ENCODE measurements at places on chromosomes 2 and 18.

DNA sequence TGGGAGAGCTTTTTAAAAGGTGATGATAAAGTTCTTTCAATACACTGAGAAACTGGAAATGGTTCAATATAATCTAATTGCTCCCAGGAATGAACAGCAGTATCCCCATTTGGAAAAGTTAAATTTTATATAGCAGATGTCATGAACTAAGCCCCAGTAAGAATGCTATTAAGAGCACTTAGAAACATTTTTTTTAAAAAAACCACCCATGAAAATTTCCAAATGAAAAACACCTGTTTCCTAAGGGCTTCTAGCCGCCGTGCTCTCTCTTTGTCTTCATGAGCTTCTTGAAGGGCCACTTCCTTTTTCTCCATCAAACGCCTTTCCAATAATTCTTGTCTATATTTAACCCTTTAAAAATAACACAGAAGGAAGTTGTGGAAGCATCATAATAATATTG, 77.0 kb downstream of the UPP2 start:
- DNase-seq = no peak

DNA sequence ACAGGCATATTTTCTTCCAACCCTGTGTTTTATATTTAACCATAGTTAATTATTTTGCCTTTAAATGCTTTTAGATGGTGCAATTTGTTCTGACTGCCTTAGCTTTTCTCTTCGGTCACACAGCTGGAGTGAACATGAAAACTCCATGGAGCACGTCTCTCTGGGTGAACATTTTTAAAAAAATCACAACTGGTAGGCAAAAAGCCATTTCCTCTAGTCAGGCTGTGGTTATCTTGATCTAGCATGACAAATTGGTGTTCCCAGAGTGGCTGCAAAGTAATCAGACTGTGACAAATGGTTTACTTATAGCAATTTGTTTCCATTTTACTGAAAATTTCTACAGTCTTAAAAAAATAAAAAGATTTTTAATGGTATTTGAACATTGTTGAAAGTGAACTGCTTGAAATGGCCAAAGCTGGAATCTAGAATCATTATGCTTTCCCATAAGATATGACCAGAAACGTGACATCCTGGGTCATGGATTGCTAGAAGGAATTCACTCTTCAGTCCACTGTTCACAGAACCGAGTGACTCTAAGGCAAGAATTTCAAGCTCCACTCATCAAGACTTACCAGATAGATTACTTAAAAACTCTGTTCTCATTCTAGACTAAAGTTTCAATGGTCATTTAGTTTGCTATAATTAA, 703.6 kb downstream of the CPS1 start:
- DNase-seq = no peak

- no peak for DNase-seq
These were observed 79.2 kb downstream of the HS1BP3 start for GRCh38 chr2:20571644-20572215.

GRCh38 chr18:45839414-45840395, 14.2 kb downstream of the SIGLEC15 start:
- DNase-seq = peak; percentile 18

GRCh38 chr2:29262681-29263260, 147.6 kb downstream of the CLIP4 start:
- no peak for DNase-seq

GRCh38 chr2:47026748-47027534, 111.3 kb upstream of the MCFD2 start:
- DNase-seq = peak; percentile 42

DNA sequence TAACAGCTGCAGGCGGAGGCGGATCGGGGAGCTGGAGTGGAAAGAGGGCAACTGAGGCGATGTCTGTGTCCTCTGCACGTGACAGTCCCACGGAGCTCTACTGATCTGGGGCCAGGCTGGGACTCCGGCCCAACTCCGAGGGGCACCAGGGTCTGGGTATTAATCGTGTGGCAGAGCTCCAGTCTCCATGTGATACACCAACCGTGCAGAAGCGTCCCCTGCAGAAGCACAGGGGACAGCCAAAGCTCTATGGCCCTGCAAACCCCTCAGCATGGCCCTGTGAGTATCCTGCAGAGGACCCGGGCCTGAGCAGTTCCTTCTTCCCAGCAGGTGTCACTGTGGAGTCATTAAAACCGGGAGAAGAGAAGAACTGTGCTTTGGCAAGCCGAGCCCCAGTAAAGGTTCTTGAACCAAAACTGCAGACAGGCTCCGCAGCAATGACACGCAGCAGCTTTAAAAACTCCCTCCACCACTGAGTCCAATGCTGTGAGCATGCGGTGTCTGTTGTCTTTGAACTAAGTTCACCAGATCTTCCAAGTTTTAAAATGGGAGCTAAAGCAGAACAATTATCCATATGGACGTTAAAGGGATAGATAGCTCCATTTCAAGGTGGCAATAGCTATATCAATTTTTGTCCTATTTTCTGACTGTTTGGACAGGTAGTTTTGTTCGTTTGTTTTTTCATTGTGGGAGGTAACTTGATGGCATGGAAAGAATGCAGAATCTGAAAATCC, 79.4 kb downstream of the TMEM182 start:
- DNase-seq = peak; percentile 38

GRCh38 chr2:36964496-36965058, 1.8 kb downstream of the STRN start:
- DNase-seq = no peak

DNA sequence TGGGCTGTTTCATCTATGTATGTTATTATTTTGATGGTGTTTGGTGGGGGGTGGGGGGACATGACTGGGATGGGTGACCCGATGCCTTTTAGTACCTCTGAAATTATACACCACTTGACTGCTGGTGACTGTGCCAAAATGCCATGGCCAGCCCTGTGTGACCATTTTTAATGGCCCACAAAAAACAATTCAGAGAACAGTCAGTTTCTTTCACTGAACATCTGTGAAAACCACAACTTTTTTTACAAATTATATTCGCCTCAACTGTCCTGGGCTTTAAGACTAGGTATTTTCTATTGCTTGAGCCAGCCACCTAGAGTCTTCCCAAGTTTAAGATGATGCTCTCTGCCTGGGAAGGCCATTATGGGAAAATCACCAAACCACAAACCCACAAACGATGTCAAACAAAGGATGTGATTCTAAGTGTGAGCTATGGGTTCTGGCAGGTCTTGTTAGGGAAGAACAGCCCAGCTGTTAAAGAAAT, 33.9 kb downstream of the FN1 start:
- DNase-seq = no peak

DNA sequence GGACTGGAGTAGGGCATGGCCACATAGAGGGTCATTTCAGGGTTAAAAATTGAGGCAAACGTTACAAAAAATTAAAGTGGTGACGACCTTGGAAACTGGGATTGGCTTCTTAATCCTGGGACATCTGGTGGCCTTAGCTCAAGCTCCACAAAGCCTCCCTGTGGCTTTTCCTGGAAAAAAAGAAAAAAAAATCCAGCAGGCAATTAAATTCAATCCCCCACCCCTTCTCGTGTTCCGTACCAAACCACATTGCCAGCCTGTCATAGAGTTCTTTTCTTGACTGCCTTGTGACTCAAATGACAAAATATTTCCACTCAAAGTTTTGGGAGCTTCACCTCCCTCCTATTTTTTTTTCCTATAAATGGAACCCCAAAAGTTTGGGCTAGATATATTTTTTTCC, 195.6 kb downstream of the HRH4 start:
- peak; percentile 7 for DNase-seq

- DNase-seq = no peak
These were observed 106.4 kb downstream of the PID1 start for GRCh38 chr2:229164545-229165249.

GRCh38 chr2:105455488-105456003, 56.7 kb upstream of the FHL2 start:
- DNase-seq = no peak

DNA sequence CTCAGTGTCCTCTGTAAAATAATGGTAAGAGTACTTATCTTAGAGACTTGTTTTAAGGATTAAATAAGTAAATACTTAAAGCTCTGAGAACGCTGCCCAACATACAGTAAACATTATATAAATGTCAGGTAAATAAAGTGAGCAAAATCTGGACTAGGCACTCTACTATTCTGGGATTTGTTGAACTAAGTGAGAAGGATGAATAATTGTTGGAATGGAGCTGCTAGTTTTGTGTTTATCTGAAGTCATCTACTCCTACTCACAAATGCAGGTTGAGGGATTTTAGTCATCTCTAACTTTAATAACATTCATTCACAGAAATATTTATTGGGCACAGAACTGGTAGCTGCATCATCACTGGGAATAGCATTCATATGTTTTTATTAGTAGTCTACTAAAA, 103.4 kb downstream of the MEIS1 start:
- no peak for DNase-seq

GRCh38 chr2:150866431-150866830, 379.0 kb upstream of the RND3 start:
- no peak for DNase-seq

DNA sequence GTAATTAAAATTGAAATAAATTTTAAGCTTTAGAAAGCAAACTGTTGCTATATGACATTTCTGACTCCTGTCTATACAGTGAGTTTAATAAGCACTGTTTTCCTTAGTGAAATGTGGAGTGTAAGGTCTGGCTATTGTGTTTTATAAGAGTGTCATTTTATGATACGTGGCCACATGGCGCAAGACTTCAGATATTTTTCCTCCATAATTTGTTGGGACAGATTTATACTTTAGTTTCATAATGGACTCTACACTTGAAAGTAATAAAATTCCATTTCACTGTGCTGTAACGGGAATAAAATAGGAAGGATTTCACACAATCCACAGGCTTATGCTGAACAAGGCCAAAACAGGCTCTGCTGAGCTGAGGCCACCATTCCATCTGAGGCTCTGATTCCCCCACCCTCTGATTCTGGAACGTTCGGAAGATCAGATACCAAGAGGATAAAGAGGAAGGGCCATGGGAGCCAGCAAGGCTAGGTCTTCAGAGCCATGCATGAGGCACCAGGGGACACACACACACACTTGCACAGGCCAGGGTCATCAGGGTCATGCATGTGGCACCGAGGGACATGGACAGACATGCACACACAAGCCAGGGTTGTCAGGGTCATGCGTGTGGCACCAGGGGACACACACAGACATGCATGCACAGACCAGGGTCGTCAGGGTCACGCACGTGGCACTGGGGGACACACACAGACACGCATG, 35.6 kb downstream of the HDAC4 start:
- no peak for DNase-seq

DNA sequence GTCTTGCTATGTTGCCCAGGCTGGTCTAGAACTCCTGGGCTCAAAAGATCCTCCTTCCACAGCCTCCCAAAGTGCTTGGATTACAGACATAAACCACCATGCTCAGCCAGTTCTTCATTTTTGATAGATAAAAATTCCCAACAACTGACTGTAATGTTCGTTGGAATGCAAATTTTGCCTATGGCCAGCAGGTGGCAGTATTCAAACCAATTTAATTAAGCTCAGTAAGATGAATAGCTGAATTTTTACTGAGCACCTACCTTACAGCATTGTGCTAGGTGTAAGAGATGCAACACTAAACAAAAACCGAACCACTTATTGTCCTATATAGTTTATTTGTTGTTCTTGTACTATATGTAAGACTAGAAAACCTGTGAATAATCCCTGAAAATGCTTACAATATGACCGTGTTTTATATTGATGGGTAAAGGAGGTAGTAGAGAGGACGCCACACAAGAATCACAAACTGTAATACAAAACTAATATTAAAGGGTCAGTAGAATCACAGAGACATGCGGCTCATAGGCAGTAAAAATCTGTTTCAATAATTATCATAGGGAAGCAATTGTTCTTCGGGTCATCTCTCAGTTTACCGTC, 8.2 kb upstream of the TMEM182 start:
- DNase-seq = peak; percentile 66

DNA sequence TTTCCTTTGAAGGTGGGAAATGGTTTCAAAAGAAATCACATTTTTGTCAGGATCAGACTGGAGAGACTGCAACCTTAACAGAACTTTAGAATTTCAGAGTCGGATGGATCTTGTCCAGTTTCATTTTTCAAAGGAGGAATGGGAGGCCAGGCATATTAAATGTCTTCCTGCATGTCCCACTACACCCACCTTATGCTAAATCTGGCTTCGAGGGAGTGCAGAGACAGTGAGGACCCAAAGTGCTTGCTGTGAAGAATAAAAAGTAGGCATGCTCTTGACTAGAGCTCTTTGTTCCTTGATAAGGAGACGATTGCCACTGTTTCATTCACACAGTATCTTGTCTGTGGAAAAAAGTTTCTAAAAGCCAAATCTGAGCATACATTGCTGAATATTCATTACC, 197.6 kb downstream of the SLC4A3 start:
- no peak for DNase-seq

GRCh38 chr2:195520671-195521155, 136.3 kb upstream of the SLC39A10 start:
- no peak for DNase-seq

DNA sequence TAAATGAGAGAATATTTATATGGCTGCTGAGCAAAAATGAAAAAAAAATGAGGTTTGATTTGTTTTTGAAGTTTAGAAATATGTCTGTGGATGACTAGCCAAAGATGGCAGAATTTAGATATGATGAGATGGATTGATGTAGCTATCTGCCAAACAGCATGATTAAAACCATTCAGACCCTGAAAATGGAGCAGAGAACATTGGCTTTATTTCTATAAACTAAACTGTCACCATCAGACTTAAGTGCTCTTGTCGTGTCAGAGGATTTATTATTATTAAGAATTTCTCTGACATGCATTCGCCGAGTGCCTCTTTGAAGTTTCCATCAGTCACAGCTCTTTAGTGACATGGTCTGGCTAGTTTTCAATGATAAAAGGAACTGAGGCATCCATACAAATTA, 151.7 kb downstream of the LRRTM4 start:
- DNase-seq = no peak

DNA sequence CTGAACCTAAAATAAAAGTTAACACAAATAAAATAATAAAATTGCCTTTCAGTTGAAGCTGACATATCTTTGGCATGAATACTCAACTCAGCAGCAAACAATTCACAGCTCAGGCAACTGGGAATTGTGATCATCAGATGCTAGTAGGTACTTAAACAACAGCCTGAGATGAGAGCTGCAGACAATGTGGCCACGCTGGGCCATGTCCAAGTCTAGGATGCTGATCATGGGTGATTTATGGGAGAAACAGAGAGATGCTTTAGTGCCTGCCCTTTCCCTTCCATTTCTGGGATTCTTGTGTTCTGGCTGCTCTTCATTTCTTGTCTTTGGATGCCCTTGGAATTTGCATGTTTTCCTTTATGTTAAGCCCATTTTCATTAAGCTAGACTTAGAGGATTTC, 212.4 kb upstream of the CWC22 start:
- no peak for DNase-seq

DNA sequence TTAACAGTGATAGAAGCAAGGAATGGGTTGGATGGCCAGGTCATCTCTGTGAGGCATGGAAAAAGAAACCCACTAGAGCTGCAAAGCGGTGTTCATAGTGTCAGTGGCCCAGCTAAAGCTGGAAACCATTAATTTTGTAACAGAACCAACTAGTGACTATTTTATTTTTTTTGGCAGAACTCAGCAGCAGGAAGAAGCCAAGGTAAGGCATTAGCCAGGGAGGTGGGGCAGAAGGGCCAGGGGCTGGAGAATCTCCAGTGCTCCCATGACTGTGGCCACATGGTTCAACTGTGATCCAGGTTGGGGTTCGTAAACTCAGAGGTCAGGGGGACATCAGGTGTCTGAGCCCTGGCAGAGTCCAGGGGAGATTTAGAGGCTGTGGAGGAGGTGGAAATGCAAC, 25.9 kb upstream of the YES1 start:
- no peak for DNase-seq
